ENCODE measurements at places on chromosomes 7 and 10.

DNA sequence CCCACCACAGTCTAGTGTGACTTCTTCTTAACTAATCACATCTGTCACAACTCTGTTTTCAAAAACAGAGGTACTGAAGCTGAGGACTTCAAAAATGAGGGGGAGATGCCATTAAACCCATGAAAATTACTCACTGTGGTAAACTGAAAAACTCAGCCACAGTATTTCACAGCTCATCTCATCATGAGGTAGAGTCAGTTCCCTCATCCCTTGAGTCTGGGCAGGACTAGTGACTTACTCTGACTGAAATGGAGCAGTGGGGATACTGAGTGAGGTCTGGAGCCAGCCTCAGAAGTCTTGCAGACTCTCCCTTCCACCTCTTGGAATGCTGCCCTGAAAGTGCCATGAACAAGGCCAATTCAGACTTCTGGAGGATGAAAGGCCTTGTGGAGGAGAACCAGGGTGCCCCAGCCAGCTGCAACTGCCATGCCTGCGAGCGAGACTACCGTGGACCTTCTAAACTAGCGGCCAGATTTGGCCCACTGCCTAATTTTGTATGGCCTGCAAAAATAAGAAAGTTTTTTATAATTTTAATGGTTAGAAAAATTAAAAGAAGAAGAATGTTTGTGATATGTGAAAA, 24.7 kb upstream of the ANKRD1 start:
- peak; percentile 41 for DNase-seq

- DNase-seq = peak; percentile 81
These were observed 1.5 kb downstream of the IL6 start for GRCh38 chr7:22728401-22729029.

DNA sequence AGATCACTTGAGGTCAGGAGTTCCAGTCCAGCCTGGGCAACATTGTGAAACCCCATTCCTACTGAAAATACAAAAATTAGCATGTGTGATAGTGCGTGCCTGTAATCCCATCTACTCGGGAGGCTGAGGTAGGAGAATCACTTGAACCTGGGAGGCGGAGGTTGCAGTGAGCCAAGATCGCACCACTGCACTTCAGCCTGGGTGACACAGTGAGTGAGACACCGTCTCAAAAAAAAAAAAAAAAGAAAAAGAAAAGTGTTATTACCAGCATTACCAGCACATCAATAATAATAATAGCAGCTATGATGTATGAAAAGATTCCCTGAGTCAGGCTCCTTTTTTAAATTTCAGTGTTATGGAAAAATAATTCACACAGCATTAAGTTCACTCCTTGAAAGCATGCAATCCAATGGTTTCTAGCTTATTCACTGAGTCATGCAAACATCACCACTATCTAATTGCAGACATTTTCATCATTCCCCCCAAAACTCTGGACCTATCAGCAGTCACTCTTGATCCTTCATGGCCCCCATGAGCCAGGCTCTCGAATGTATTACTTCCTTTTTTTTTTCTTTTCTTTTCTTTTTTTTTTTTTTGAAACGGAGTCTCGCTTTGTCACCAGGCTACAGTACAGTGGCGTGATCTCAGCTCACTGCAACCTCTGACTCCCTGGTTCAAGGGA, 228.4 kb downstream of the FANK1 start:
- peak; percentile 52 for DNase-seq

DNA sequence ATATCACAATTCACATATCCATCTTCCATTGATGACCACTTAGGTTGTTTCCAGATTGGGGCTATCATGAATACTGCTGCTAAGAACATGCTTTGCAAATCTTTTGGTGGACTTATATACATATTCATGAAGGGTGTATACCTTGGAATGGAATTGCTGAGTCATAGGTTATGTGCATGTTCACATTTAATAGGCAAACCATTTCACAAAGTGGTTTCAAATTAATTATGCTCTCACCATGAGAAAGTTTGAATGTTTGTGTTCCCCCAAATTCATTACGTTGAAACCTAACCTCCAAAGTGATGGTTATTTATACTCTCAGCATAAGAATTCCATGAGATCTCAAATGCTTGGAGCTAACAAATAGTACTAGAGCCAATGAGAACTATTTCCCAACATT, 86.4 kb downstream of the VPS41 start:
- peak; percentile 4 for DNase-seq

DNA sequence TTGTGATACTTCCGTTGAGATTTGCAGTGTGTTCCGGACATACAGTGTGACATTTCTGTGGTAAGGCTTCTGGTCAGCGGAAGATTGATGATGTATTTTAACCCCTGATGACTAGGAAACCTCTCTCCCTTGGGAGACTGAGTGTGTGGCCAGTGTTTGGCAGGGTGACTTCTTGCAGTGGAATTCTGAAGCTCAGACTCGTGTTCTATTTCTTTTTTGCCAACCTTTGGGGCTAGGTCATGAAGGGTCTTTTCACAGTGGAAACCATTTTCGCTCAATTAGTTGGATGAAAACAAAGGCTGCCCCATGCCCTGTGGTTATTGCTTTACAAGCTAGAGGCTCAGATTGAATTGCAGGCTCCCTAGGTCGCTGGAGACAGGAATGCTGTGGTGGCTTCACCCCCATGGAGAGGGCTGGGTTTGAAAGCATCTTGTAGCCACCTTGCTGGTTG, 288.9 kb downstream of the BBS9 start:
- DNase-seq = peak; percentile 43

GRCh38 chr7:97982647-97983046, 7.3 kb downstream of the OCM2 start:
- no peak for DNase-seq

DNA sequence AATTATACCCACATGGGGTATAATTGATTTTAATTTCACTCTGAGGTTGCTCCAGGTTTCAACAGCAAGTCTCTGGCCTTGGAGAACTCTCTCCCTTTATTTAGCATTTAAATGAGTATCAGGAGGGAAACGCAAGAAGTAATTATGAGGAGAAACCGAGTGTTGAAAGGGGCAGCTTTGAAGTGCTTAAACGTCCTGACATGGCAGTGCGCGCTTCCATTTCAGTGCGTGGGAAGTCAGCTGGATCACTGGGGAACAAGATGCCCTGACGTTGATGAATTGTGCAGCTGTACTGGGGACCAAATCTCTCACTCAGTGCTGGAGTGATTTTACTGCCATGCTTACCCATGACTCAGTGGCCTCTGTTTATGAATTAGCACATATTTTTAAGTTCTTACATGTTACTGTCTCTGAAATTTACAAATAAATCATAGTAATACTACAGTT, 106.0 kb upstream of the PRR15 start:
- peak; percentile 65 for DNase-seq

- DNase-seq = peak; percentile 82
These were observed 6.9 kb upstream of the CYP2E1 start for GRCh38 chr10:133520193-133520738.
